ENCODE measurements at places on chromosomes 16 and 17.

GRCh38 chr17:57885148-57885915, 35.5 kb upstream of the MRPS23 start:
- DNase-seq = no peak

DNA sequence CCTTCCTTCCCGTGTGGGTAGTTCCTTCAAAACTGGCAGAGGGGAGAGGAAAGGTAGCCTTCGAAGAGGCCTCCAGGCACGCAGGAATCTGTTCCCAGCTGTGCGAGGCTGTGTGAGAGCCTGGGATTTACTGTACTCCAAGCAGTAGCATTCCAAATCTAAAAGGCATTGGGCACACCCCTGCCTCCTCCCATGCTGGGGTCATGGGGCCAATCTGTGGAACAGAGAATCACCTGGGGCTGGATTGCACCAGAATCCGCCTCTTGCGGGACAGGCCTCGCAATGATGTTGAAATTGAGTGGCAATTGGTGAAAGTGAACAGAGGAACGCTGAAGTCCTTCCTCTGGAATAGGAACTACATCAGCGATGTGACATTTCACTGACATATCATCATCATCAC, 72.5 kb upstream of the IRX3 start:
- no peak for DNase-seq

DNA sequence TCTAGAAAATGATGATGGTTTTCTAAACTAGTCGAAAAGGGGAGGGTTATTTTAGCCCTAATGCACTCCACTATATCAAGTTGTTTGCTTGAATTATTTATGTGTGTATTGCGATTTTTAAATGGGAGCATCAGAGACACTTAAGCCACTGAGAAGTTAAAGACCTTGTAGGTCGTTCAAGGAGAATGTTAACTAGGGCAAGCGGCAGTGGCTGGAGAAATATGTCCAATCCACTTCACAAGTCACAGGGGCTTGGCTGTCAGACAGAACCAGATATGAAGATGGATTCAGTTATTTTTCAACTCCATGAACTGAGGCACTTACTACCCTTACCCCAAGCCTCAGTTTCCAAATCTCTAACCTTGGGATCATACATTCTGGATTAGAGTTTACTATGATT, 702.0 kb downstream of the CDH11 start:
- DNase-seq = no peak

GRCh38 chr17:980406-981291, 1.1 kb upstream of the NXN start:
- peak; percentile 80 for DNase-seq

DNA sequence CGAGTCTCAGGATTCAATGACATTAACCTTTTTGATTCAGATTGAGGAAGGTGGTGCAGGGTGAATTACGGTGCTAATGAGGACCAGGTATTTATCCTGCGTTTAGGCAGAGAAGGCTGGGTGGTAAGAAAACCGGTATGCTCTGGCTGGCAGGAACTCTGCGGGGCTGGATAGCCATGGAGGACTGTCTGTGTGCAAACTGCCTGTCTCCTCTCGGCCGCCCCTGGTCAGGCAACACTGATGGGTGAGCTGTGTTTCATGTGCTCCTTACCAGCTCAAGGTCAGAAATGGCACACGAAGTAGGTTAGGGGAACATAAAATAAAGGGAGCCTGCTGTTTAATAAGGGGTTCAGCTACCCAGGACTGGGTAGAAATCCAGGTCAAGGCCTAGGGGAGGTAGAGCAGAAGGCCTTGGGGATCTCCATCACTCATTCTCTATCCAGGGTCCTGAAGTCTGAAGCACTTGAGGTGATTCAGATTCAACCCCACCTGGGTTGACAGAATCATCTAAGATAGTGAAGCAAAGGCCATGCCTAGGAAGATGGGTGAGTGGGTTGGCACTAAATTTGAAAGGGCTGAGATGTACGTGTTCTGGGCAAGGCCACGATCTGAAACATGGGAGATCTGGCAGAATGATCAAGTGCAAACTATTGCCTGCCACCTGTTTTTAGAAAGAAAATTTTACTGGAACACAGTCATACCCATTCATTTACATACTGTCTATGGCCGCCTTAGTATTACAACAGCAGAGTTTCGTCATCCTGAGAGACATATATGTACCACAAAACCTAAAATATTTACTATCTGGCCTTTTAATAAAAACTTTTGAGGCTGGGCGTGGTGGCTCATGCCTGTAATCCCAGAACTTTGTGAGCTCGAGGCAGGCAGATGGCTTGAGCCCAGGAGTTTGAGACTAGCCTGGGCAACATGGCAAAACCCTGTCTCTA, 292.5 kb downstream of the XYLT1 start:
- DNase-seq = no peak

- no peak for DNase-seq
Measured at GRCh38 chr16:19524356-19524615, 544 bp downstream of the CCP110 start.

DNA sequence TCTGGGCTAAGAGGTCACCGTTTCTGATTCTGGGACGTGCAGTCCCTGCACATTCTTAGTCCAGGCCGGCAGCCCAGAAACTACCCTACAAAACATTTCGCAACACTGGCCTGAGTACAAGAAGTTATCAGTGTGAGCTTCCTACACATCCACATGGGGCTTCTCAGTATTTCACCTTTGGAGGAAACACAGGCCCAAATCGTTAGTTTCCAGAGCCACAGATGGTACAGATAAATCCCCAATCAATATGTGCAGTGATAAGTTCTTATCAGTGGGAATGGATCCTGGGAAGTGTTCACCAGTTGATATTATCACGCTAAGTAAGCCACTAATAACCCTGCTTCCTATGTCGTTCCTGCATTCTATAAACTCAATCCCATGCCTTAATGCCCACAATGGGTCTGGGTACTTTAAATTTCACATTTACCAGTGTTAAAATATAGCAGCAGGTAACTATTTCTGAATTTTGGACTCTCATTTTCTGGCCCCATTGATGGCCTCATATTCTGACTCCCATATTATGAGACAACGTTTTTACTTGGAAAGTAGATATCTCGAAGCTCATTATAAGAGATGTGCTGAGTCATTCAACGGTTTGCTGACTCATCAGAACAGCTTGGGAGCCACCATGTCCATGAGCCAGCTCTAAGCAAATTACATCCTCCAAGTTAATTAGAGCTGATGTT, 370.2 kb upstream of the MAF start:
- DNase-seq = no peak

GRCh38 chr17:40313668-40314583, 4.9 kb downstream of the RARA start:
- no peak for DNase-seq

GRCh38 chr17:34725008-34725407, 145.6 kb downstream of the TMEM132E start:
- DNase-seq = no peak

DNA sequence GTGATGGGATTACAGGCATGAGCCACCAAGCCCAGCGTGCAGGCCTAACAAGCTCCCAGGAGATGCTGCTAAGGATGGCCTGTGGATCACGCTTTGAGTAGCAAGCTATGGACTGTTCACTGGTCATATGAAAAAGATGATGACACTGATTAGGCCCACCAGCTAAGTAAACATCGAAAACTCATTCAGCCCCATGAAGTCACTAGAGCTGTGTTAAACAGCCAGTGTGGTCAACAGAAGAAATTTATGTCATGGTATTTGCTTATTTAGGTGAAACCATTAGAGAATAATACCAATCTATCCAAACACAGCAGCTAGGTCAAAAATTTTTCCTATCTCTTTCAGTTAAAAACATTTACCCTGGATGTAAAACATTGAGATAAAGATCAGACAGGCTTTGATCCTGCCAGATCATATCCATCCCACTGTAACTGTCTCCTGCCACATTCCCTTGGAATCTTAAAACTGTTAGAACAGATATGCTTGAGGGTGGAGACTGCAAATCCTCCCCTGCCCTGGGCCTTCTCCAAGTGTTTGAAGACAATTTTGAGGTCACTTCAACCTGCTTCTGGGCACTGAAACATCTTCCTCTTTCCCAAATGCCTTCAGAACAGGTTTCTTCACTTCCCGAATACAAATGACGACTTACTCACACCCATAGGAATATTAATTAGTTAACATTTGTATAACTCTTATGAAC, 30.9 kb downstream of the HOXB1 start:
- DNase-seq = no peak

GRCh38 chr17:57068222-57068658, 16.8 kb upstream of the AKAP1 start:
- no peak for DNase-seq

Data from SK-N-SH (cell line).